ENCODE measurements at places on chromosomes 13 and 19.

- DNase-seq = no peak
These were observed 20.7 kb downstream of the CAPN12 start for GRCh38 chr19:38723606-38723965.

GRCh38 chr19:10855879-10856522 is 7.8 kb downstream of the C19orf38 start:
- no peak for DNase-seq

GRCh38 chr13:94800423-94800822 is 88.1 kb upstream of the SOX21 start:
- no peak for DNase-seq

GRCh38 chr13:64855506-64855905 is 2374.6 kb downstream of the PCDH9 start:
- peak; percentile 13 for DNase-seq

GRCh38 chr13:98994896-98995295 is 17.0 kb upstream of the DOCK9 start:
- no peak for DNase-seq

- DNase-seq = no peak
These were observed 8.9 kb upstream of the ZNF726 start for GRCh38 chr19:23905771-23906170.

DNA sequence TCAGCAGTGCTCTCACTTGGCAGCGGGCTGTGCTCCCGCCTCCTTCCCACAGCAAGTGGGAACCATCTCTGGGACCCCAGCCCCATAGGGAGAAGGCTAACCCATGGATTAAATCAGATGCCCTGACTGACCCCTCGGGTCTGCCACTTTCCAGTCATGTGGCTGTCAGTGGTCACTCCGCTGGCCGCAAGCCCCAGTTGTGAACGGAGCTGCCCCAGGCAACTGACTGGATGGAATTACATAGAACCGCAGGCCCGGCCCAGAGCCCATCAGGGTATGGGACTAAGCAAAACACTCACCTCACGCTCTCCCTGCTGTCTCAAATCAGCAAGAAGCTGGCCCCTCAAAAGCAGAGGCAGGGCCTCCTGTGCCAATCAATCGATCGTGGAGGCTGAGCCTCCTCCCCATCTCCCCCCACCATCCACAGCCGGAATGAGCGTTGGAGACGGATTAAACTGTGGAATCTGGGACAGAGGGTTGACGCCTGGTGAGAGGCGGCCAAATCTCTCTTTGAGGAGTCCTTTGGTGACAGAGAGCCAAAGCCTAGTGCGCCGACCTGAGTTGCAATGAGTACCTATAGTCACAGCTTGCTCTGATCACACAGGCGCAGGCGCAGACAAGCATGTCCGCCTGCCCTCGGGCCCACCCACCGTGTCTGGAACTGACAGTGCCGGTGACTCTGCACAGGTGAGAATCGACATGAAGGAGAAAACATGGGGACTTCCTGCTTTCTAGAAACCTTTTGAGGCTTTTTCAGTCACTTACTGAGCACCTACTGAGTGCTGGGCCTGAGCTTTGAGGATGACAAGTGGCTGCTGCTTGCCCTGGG is 38.7 kb downstream of the PBX4 start:
- DNase-seq = no peak

- DNase-seq = peak; percentile 90
These were observed 2.0 kb downstream of the SPRY2 start for GRCh38 chr13:80338781-80339562.

GRCh38 chr19:33501693-33502356 is 19.8 kb downstream of the PEPD start:
- DNase-seq = no peak

DNA sequence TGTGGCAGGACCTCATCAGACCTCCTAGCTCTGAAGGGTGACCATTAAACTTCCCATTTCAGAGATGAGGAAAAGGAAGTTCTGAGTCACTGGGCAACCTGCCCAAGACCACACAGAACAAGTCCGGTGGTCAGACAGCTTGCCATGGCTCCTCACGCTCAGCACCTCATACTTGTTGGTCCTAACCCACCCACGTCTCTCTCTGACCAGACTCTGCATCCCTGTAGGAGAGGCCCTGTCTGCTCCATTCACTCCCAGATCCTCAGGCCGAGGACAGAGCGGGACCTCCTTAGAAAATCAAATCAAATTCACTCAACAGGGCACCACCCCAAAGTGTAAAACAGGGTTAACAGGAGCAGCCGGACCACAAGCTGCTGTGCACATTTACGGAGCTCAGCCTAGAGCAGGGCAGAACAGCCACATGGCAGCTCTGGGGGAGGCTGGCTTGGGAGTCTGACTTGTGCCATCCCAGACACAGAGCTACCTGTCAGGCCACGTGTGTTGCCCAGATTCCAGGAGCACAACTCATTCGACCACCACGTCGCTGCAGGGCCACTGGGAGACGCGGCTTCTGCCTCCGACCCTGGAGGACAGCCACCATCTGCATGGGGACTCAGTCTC is 1.7 kb downstream of the MIER2 start:
- no peak for DNase-seq

DNA sequence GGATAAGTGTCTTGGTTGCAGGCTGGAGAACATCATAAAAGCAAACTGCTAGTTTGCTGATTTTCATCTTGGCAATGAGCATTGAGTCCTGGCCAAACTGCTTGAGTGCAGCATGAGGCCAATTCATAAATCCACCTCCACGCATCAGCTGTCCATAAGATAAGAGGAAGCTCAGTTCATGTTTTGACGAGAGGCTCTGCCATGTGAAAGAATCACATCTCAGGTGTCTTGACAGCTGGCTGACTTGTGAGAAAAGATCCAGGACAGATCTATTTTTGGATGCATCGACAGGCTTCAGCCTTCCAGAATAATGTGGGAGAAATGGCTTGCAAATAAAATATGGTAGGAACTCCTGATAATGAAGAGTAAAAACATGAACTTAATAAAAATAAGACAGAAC is 5.4 kb upstream of the ZNF682 start:
- DNase-seq = no peak

DNA sequence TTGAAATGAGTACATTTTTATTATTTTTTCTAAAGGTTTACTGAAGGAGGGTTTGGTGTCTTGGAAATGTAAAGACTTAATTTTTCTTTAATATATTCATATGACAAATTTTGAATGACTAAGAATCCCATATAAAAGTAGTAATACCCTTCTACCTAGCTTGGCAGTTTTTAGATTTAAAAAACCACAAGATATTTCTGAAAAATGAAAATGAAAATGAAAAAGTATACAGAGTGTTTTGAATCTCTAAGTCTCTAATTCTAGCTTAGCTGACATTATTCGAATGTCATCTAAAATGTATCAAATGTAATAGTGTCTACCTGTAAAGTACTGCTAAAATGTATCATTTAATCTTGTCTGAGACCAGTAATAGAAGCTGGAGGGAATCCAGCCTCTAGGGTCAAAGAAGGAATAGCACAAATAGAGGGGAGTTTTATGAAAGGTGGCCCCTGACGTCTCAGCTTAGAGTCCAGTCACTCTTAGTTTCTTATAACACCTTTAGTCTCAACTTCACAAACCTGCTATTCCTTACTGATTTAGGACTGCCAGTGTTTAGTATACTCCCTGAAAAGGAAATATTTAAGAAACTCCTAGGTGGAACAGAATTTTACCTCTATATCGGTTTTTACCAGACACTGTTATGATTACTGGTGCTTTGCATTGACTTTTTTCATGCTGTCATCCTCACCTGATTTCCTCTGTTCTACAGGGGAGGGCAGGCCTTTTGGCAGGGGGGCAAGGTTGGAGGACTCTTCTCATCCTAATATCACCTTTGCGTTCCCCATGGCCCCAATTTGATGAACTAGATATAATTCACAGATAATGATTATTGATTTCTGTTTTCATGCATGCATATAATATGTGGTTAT is 16.2 kb upstream of the MIR17HG start:
- no peak for DNase-seq

- no peak for DNase-seq
These were observed 108.2 kb downstream of the SIPA1L3 start for GRCh38 chr19:38015216-38015615.

GRCh38 chr19:52498571-52498970 is 28.9 kb upstream of the ZNF808 start:
- DNase-seq = no peak

DNA sequence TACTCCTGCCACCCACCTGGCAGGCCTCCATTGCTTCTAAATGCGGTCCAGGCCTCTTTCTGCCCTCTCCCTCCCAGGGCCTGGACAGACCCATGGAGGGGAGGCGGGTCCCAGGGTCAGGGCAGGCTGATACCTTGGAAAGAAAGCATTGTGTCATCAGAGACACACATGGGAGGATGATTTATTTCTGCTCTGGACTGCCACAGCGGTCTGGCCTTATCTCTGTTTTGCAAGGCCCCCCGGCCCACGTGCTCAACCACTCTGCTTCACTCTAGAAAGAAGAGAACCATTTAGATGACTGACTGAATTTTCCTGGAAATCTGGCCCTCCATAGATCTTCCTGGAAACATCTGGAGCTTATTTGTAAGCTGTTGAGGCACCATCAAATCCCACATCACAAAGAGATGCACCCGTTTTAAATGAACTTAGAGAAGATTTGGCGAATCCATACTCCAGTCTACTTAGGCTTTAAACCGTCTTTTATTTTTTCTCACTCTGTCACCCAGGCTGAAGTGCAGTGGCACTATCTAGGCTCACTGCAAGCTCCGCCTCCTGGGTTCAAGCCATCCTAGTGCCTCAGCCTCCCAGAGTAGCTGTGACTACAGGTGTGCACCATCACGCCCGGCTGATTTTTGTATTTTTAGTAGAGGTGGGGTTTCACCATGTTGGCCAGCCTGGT is 48.3 kb upstream of the URI1 start:
- DNase-seq = peak; percentile 32

Measured in hepatocyte (in vitro differentiated cells).